ENCODE measurements at places on chromosomes 16 and 17.

DNA sequence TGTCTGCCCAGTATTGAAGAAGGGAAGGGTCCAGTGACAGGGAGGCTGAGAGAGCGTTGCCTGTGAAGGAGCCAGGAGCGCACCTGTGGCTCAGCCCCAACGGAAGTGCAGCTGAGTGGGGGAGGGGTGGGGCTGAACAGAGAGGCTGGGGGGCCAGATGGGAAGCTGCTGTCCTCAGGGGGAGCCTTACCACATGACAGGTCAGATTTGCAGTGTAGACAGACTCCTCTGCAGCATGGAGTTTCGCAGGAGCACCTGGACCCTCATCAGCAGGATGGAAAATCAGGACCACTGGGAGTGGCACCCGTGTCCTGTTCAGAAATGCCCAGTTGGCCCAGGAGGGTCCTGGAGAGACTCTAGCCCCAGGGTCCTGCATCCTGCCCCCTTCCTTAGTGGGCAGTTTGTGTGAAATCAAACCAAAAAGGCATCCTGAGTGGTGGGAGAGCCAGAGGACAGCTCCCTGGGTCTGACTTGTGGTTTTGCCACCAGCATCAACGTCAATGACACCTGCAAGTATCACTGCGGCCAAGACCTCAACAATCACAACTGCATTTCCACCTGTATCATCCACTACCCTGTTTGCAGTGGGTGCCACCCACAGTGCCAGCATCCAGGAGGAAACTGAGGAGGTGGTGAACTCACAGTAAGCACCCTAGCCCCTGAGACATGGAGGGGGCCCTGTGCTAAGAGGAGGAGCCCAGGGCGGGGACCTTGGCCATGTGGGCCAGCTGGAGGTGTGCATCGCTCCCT is 7.8 kb downstream of the CD300A start:
- DNase-seq, result no peak

- no peak for DNase-seq
These were observed 214.3 kb upstream of the CDH11 start for GRCh38 chr16:65336160-65336559.

- no peak for DNase-seq
These were observed 35.2 kb upstream of the TBX2 start for GRCh38 chr17:61364463-61364846.

DNA sequence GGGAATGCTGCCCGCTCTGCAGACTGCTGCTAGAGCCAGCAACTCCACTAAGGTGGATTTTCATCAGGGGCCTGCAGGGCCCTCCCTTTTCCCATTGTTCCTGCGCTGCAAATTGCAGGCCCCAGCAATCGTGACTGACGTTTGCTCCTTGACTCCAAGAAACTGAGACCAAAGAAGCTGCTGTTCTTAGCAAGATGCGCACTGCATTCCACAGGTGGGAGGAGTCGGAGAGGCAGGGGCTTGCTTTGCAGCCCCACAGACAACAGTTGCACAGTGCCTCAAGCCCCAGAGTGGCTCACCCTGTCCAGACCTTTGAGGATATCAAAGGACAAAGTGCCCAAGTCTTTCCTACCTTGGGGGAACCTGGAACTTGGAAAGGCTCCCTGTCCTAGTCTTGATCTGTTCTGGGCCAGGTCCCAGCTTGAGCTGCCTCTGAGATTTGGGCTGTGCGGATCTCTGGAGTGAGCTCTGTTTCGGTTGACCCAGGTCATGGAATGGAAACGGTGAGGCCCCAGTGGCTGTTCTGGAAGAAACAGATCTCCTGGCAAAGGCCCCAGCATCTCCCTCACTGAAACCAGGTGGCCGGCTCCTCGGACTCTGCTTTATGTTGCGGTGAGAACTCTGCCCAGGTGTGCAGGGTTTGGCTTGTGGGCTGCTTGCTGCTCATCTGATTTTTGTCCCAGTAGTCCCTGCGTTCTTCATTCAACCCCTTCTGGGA is 24.9 kb downstream of the PLCD3 start:
- DNase-seq, result no peak

- DNase-seq, result no peak
These were observed 4.8 kb downstream of the MLYCD start for GRCh38 chr16:83903751-83904150.

DNA sequence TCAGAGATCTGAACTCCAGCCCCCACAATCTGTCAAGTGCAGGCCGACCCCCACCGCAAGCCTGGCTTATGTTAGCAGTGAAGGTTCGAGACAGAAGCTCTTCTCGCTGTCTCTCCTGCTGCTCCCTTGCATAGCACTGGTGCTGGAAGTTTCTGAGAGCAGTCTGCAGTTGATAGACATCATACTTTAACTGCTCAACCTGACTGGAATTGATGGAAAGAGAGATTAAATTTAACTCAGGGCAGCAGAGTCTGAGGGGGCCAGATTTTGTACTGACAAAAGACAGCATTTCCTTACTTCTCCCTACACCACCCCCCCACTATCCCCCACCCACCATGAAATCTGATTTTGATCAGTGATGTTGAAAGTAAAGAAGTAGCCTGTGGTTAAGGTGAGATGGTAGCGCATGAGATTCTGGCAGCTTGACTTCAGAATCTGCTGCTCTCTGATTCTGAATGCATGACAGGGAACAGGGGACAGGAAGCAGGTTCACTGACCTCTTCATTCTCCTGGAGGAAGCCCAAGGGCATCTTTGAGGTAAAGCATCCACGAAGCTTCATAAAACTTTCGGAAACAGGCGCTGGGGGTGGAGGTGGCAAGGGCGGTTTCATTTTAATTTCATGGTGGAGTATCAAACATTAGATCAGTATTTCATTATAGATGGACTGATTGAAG is 44.3 kb upstream of the TMEM97 start:
- no peak for DNase-seq

DNA sequence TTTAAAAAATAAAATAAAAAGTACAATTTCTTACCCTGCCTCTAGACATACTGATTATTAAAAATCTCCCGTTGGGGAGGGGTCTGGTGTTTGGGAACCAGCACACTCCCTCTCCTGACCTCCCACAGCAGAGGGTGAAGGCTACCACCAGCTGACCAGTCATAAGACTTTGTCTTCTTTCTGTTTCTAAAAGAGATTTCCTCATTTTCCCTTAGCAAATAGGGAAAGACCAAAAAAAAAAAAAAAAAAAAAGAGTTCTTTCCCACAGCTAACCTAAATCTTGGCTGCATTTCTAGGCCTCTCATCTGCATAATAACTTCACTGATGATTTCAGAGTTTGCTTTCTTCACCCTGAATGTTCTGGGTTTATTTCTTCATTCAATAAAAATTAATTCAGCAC is 30.3 kb downstream of the CDK5RAP3 start:
- DNase-seq, result no peak

- no peak for DNase-seq
These were observed 37.2 kb upstream of the BCAR1 start for GRCh38 chr16:75288596-75289120.

GRCh38 chr17:73942703-73943415 is 260.6 kb upstream of the RPL38 start:
- DNase-seq, result no peak

- DNase-seq, result peak; percentile 25
These were observed 1.2 kb upstream of the ABCA3 start for GRCh38 chr16:2341456-2342447.

- no peak for DNase-seq
These were observed 104.7 kb downstream of the MRM1 start for GRCh38 chr17:36705874-36706731.

- DNase-seq, result no peak
These were observed 13.7 kb downstream of the PITPNC1 start for GRCh38 chr17:67390646-67391361.

GRCh38 chr17:33152783-33153182 is 140.3 kb downstream of the ASIC2 start:
- no peak for DNase-seq

DNA sequence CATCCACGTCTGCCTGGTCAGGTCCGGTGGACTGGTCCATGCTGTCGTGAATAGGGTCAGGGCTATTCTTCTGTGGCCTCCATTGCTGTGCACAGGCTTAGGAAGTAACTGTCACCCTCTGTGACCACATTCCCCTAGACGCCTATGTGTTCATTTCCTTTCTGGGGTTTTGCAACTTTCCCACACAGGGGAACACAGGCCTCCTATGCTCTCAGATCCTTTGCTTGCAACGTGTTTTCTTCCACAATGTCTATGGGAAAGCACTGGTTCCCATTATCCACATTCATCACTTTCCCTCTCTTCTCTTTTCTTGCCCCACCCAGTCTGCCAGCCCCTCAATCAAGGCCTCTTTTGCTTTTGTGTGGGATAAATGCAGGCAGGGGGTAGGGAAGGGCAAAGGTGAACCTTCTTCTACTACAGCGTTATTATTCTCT is 43.2 kb upstream of the DNAJA2 start:
- no peak for DNase-seq

DNA sequence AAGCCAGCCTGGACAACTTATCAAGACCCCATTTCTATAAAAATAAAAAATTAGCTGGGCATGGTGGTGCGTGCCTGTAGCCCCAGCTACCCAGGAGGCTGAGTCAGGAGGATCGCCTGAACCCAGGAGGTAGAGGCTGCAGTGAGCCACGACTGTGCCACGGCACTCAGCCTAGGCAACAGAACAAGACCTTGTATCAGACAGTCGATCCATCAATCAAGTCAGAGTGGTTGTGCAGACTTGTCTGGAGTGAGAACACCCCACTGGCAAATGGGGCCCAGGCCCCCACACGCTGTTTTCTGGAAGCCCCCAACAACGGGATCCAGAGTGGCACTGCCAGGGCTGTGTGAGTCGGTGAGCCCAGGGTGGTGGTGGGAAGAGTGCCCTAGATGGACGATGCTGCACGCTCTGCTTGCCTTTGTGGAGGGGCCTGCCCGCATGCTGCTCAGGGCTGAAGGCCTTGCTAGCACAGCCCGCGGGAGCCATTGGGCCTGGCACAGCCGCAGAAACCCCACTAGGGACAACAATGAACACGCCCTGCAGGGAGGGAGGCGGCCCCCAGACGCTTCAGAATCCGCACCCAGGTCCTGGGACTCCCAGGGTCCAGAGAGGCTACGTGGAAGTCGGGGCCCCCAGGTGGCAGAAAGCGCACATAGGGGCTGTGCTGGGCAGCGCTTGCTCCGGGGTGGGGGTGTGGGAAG is 80.1 kb upstream of the GNG13 start:
- no peak for DNase-seq

GRCh38 chr17:67441052-67441895 is 64.2 kb downstream of the PITPNC1 start:
- DNase-seq, result no peak

- DNase-seq, result no peak
These were observed 14.0 kb downstream of the CYB5B start for GRCh38 chr16:69438465-69438864.

- DNase-seq, result no peak
These were observed 102.4 kb downstream of the MAP2K6 start for GRCh38 chr17:69516911-69517310.

DNA sequence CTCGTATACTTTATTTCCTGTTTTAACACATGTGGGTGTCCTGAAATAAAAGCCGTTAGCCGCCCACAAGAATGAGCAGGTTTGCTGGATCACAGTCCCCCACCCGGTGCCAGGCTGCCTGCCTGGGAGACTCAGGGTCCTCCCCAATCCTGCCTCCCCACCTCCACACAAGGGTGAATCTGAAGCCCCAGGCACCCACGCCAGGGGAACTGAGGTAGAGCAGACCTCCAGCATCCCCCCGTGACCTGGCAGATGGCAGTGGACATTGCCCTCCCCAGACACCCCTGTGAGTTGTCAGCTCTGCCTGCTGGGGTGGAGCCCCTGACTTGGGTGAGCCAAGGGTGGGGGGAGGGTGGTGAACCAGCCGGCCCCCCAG is 114.8 kb downstream of the METRNL start:
- peak; percentile 14 for DNase-seq

GRCh38 chr17:49342575-49342936 is 19.5 kb downstream of the ZNF652 start:
- no peak for DNase-seq

GRCh38 chr16:22240023-22240710 is 34.1 kb downstream of the EEF2K start:
- no peak for DNase-seq

DNA sequence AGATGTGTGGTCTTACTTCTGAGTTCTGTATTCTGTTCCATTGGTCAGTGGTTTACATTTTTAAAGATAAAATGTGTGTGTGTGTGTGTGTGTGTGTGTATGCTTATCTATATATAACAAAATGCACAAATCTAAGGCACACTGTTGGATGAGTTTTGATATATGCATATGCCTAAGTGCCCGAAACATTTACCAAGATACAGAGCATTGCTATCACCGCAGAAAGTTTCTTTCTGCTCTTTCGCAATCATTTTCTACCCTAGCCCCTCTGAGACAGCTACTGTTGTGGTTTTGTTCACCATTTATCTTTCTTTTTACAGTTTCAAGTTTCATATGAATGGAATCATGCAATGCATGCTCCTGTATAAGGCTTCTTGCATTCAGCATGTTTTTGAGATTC is 97.0 kb downstream of the MRTFB start:
- DNase-seq, result no peak

DNA sequence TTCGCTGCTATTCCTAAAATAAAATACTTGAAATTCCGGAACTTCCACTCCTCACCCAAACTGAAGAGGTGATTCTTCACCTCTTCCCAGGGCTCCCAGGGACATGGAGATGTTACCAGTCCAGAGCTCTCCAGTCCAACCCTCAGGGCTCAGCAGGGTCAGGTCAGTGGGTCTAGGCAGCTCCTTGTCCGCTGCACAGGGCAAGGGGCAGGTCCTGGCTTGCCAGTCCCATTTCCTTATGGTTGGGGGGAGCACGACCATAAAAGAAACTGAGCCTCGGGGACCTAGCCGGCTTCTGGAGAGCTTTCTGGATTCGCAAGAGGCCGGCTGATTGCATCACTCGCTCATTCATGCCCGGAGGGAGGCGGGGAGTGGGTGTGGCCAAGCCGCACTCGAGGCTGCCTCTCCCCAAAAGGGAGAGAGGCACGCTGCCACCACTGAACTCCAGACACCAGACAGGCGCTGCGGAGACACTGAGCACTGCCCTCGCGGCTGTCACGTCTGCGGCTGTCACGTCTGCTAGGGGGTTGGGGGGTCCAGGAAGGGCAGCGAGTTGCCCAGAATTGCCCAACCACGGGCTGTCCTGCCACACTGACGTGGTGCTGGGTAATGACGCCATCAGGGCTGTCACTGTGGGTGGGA is 15.8 kb downstream of the SLC7A5 start:
- DNase-seq, result peak; percentile 73

DNA sequence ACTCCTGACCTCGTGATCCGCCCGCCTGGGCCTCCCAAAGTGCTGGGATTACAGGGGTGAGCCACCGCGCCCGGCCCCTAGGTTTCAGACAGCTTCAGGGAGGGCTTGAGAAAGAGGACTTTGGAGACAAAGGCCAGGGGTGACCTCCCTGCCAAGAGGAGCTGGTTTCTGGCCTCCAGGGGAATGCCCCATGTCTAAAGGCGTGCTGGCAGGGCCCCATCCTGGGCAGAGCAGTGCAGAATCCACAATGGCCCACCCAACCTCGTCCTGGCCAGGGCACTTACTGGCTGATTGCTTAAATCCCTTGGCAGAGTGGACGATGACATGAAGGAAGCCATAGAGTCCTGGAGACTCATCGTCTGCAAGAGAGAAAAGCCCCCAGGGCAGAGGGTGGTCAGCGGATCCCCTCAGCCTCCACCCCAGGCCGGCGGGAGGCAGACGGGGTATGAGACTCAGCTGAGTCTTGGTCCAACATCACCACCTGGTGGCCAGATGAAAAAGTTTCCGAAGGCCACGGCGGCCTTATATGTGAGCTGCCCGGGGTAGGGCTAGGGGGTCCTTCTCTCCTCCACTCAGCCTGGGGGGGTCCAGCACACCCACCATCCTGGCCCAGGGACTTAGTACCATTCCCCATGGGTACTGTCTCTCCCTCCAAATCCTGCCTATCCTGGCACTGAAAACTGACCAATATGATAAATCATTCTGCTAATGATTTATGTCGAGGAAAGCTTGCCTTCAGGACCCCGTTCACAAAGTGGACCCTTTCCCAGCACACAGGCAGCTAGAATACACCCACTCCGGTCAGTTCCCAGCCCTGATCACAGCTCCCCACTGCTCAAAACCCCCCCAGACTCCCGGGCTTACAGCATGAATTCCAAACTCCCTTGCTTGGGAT is 59.1 kb downstream of the TIMM22 start:
- peak; percentile 30 for DNase-seq

Measured in activated B cell treated with CpG ODN at 0.5 μM for 24 hours (primary cell).